ENCODE measurements at places on chromosomes 5 and 9.

- no peak for DNase-seq
Observed at GRCh38 chr9:1580215-1580614, 434.9 kb upstream of the SMARCA2 start.

GRCh38 chr9:84419031-84419602 is 78.6 kb upstream of the SLC28A3 start:
- DNase-seq, result no peak

- no peak for DNase-seq
Observed at GRCh38 chr5:140828362-140828737, 590 bp downstream of the PCDHA6 start.

DNA sequence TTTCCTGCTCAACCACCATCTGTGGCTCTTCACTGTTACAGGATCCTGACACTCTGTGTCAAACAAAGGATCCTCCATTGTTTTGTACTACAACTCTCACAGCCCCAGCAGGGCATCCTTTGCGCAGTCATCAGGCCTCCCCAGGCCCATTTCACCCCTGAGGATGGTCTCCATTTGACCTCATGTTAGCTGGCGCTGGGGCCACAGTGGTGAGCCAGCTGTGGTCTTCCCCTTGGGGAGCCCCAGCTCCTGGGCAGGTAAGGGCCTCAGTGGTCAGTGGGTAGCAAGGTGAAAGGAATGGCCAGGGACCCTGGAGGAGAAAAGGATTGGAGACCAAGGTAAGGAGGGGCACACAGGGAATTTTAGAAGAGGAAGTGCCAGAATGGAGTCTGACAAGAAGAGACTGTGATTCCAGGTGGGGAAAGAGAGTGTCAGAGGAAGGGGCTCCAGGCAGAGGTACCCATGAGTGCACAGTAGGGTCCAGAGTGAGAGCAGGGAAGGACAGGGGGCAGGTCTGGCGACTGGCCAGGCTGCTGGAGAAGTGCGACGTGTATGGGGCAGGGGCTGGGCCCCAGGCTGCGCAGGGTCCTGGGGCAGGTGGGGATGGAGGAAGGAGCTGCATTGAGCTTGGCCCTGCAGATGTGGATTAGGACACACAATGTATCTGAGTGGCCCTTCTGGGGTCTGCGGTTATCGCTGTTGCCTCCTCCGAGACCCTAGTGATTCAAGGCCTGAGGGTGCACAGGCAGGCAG is 109.9 kb downstream of the PHF2 start:
- DNase-seq, result peak; percentile 58

GRCh38 chr9:111886983-111887718 is 9.5 kb upstream of the UGCG start:
- DNase-seq, result no peak

DNA sequence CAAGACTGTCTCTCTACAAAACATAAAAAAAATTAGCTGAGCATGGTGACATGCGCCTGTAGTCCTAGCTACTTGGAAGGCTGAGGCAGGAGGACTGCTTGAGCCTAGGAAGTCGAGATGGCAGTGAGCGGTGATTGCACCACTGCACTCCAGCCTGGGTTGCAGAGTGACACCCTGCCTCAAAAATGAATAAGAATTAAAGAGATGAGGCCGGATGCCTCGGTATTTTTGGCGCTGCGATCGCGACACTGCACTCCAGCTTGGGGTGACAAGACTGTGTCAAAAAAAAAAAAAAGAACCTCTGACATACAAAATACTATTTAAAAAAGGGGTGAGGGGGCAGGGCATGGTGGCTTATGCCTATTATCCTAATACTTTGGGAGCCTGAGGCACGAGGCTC is 7.3 kb downstream of the GPBP1 start:
- no peak for DNase-seq

DNA sequence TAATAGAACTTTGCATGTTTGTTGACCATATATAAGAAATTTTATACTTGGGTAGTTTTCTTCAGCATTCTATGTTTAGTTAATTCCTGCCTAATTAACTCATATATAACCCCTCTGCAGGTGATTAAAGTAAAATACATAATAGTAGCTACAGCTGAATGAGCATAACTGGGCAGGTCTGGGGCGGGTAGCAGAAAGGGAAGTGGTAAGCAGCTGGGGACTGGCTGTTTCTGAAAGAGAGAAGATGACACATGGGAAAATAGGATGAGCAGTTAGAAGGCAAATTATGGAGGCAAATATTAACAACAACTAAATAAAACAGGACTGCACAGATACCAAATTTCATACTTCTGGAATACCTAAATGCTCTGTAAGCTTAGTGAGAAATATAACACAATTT is 128.1 kb downstream of the CPLANE1 start:
- DNase-seq, result no peak

DNA sequence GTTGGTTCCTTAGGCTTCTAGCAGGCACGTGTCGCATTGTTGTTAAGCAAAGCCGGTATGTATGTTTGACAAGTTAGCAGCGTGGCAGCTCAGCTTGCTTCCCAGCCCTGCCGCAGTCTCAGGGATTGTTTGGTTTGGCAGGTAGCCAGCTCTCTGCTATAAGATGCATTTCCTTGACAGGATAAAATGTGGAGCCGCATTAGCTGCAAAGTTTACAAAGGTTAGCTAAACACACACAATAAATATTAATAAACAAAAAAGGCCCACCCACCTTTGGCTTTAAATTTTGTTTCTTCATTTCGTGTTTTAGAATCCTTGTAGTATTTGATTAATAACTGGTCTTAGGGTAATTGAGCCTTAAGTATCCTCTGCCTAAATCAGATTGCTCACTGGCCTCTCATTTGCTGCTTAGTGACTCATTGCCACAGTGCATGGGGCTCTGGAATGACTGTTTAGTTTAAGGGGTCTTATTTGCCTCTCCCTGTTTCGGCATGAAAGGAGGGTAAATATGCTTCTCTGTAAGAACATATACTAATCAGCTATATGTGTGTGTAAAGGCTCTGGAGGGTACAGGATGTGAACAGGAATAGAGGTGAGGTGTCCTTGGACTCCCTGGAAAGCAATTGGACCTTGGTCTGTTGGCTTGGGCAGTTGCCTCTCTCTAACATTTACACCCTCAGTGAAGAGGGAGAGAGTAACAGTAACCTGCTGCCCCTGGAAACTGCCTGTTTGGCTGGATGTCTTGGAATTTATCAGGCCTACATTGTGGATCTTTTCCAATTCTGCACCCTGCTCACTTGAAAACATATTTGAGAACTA is 122.0 kb downstream of the GDNF start:
- peak; percentile 60 for DNase-seq

- DNase-seq, result no peak
Observed at GRCh38 chr9:86734771-86735170, 212.5 kb downstream of the GAS1 start.

GRCh38 chr9:15086156-15086763 is 176.0 kb upstream of the FREM1 start:
- no peak for DNase-seq

DNA sequence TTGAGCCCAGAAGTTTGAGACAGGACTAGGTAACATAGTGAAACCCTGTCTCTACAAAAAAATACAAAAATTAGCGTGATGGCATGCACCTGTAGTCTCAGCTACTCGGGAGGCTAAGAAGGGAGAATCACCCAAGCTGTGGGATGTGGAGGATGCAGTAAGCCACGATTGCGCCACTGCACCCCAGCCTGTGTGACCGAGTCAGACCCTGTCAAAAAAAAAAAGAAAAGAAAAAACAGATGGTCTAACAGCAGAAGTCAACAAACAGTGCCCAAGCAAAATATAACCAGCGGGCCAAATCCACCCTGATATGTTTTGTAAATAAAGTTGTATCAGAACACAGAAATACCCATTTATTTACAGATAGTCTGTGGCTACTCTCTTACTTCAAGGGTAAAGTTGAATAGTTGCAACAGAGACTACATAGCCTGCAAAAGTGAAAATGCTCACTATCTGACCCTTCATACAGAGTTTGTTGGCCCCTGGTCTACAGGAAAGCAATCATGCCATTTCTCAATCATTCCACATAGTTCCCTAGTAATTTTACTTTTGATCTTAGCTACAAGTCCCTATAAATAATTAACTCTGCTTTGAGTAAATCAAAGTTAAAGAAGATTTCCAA is 383.7 kb downstream of the TLE1 start:
- DNase-seq, result no peak

- DNase-seq, result no peak
Observed at GRCh38 chr9:109721001-109721400, 59.0 kb upstream of the PALM2AKAP2 start.

DNA sequence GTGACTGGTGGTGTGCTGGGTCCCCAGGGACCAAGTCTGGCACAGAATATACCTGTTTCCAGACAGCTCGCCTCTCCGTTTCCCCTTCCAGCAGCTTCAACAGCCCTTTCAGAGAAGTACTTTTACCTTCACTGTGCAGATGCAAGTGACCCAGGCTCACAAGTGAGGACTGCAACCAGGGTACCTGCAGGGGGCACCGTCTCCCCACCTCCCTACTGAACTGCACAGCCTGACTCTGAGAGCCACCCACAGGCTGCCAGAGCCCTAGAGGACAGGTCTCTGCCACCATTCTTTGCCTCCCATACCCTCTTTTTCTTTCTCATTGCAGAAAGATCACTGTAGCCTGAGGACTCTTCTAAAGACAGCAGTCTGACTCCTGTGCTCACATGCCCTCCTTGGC is 15.4 kb downstream of the IL9 start:
- DNase-seq, result no peak

- no peak for DNase-seq
Observed at GRCh38 chr9:136558373-136558772, 12.5 kb upstream of the NOTCH1 start.

- DNase-seq, result peak; percentile 65
Observed at GRCh38 chr9:127507751-127508648, 56.7 kb downstream of the LRSAM1 start.

DNA sequence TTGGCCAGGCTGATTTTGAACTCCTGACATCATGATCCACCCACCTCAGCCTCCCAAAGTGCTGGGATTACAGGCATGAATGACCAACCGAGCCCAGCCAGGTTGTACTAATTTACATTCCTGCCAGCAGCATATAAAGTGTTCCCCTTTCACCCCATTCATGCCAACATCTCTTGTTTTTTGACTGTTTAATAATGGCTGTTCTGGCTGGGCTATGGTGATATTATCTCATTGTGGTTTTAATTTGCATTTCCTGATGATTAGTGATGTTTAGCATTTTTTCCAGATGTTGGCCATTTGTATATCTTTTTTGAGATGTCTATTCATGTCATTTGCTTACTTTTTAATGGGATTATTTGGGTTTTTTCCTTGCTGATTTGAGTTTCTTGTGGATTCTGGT is 87.3 kb downstream of the INVS start:
- DNase-seq, result no peak

DNA sequence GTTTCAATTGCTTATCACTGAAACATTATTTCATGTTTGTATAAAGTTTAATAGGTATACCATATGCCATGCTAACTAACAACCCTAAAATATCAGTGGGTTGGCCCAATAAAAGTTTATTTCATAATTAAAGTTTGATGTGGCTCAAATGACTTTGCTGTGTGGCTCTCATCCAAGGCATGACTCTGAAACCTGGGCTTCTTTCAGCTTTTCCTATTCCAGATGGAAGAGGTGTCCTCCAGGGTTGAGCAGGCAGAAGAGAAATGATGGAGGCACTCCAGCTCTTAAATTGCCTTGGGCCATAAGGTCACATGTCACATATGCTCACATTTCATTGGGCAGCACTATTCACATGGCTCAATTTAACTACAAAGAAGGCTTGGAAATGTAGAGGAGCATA is 101.9 kb downstream of the MACIR start:
- no peak for DNase-seq

DNA sequence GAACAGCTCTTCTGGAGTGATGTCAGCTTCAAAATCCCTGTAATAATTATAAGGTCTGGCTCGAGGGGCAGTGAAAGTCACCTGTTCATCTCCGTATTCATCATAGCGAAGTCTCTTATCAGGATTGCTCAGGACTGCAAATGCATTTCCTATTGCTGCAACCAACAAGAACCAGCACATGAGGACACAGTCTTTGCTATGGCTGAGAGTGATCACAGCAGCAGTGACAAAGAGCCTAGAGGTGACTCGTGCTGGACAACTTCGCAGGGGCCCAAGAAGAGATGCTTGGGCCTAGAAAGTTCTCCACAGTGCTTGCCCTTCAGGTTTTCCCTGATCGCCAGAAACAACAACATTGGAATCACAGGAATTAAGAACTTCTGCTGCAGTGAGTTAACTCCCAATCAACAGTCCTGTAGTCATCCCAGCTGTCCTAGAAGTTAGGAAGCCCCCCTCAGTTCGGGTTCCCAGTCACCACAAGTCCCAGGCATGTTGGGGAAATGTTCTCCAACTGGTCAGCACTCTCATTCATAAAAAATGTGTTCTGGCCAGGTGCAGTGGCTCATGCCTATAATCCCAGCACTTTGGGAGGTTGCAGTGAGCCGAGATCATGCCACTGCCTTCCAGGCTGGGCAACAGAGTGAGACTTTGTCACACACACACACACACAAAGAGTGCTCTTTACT is 13.0 kb downstream of the DNAJC18 start:
- no peak for DNase-seq

GRCh38 chr9:109245310-109245897 is 75.5 kb downstream of the EPB41L4B start:
- DNase-seq, result no peak

DNA sequence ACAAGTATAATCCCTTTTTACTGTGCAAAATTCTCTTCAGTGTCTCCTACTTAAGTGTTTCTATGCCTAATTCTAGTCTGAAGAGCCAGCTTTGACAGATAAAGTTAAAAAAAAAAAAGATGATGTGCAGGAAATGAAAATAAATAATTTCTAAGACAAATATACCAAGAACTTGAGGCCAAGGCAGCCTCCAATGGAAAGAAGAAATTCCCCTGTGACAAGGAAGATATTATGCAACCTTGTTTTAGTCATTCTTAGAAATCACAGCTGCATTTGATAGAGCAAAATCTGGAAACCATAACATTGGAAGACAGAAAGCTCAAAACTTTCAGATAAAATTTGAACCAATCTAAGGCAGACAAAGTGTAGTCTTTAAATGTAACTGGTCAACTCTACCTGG is 375.9 kb upstream of the TLE4 start:
- no peak for DNase-seq

- peak; percentile 77 for DNase-seq
Observed at GRCh38 chr9:88535226-88536022, 446 bp downstream of the NXNL2 start.

- no peak for DNase-seq
Observed at GRCh38 chr5:33433303-33434240, 7.2 kb upstream of the TARS1 start.

DNA sequence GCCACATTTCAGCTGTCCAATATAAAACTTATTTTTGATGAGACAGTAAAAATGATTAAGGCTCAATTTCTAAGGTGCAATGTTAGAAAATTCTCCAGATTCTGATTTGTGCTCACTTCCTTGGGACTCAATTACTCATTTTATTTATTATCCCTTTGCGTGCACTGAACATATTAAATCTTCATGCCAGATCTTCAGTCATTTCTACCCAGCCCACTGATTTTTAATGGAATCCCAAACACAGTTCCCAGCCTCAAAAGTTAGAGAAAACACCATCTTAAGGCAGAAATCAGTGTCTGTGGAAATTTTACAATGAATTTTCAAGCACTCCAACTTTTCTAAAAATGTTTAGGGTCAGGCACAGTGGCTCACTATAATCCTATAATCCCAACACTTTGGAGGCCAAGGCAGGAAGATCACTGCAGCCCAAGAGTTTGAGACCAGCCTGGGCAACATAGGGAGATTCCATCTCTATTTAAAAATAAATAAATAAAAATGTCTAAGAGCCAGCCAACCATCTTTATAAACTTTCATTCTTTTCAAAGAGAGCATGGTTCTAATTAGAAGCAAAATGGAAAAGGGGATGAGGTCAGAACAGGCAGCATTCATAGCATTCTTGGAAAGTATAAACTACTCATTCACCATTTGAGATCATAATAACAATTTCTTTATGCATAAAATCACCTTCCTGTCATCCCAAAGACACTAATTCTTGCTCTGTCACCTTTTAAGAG is 53.7 kb downstream of the TLE1 start:
- DNase-seq, result no peak

GRCh38 chr5:142608081-142608480 is 77.8 kb downstream of the FGF1 start:
- no peak for DNase-seq

All from upper lobe of right lung (tissue), 1 donor.